ENCODE measurements at places on chromosomes 2 and 18. TPM values are rescaled to one million over a fixed set of nuclear protein-coding genes. Genes with fewer than 3 reads are reported as not detected.

Gene UBE2F
- total RNA-seq: 32.4 TPM

Gene GALNT14
- 7.9 TPM for total RNA-seq

Gene CHRNG
- total RNA-seq: not detected

GRCh38 chr2:170148161-170148560 is 29.8 kb upstream of the MYO3B start:
- H3K36me3 ChIP-seq: no peaks in the 10 kb centered on the region
- no peak overlapping the region for H3K4me3 ChIP-seq
- H3K27ac ChIP-seq: no peak overlapping the region
- H3K27me3 ChIP-seq: no peaks in the 10 kb centered on the region
- no peak for DNase-seq
- H3K4me1 ChIP-seq: no peaks in the 10 kb centered on the region

- peaks cover under 1% of the 10 kb centered on the region for H3K4me1 ChIP-seq
- no peak overlapping the region for H3K4me3 ChIP-seq
- H3K27ac ChIP-seq: no peak overlapping the region
- no peak for DNase-seq
Measured at GRCh38 chr2:229282758-229283546, 11.9 kb upstream of the PID1 start.

DNA sequence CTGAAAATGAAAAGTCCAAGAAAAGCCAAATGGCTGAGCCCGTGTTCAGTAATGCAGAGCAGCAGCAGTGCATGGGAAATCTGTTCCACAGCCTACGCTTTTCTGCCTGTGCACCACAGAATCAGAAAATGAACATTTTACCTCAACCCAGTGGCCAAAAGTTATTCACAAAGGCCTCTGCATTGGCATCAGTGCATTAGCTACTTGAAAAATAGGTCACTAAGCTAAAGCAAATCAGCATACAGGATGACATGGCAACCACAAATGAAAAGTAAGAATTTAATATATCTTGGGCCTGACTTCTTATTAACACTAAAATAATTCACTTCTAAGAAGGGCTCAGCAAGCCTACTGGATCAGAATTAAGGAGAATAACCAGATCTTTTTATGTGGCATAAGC is 1145.3 kb upstream of the CHAC2 start:
- no peak overlapping the region for H3K27ac ChIP-seq
- DNase-seq: no peak
- H3K4me1 ChIP-seq: no peaks in the 10 kb centered on the region
- no peak overlapping the region for H3K4me3 ChIP-seq
- no peaks in the 10 kb centered on the region for H3K36me3 ChIP-seq

GRCh38 chr2:36561237-36561944 is 36.6 kb downstream of the FEZ2 start:
- H3K4me1 ChIP-seq: no peaks in the 10 kb centered on the region
- no peak overlapping the region for H3K4me3 ChIP-seq
- no peaks in the 10 kb centered on the region for H3K27me3 ChIP-seq
- H3K36me3 ChIP-seq: peaks cover 67% of the 10 kb centered on the region
- DNase-seq: no peak

- no peak for DNase-seq
- no peak overlapping the region for H3K4me3 ChIP-seq
- no peaks in the 10 kb centered on the region for H3K4me1 ChIP-seq
- H3K27me3 ChIP-seq: peaks cover 29% of the 10 kb centered on the region
- H3K27ac ChIP-seq: no peak overlapping the region
Measured at GRCh38 chr2:219562049-219563020, 9.0 kb downstream of the OBSL1 start.

DNA sequence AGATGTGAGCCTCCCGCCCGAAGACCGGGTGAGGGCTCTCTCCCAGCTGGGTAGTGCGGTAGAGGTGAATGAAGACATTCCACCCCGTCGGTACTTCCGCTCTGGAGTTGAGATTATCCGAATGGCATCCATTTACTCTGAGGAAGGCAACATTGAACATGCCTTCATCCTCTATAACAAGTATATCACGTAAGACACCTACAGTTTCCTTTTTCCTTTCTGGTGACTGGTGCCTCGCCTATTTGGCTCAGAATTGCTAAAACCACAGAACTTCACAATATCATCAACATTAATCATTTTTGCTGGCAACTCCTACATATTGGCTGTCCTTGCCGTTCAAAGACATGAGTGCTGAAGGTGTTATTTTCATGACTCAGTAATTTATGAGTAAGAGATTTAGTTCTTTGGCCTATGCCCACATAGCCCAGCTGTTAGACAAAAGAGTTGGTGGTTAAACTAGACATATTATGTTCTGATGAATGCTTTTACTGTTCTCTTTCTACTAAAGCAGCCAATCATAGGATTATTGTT is 2.2 kb downstream of the STAMBP start:
- DNase-seq: no peak
- peaks cover 41% of the 10 kb centered on the region for H3K4me1 ChIP-seq
- no peaks in the 10 kb centered on the region for H3K27me3 ChIP-seq
- H3K4me3 ChIP-seq: no peak overlapping the region
- H3K27ac ChIP-seq: no peak overlapping the region
- H3K36me3 ChIP-seq: peaks cover 52% of the 10 kb centered on the region

- peaks cover 21% of the 10 kb centered on the region for H3K36me3 ChIP-seq
- no peak for DNase-seq
- peak overlapping the region; percentile 81 for H3K4me3 ChIP-seq
- peak overlapping the region; percentile 91 for H3K27ac ChIP-seq
- H3K27me3 ChIP-seq: no peaks in the 10 kb centered on the region
- H3K4me1 ChIP-seq: peaks cover 64% of the 10 kb centered on the region
Measured at GRCh38 chr18:79523736-79524180, 128.0 kb downstream of the NFATC1 start.

GRCh38 chr18:65279668-65280305 is 471.0 kb upstream of the CDH7 start:
- no peaks in the 10 kb centered on the region for H3K27me3 ChIP-seq
- no peaks in the 10 kb centered on the region for H3K4me1 ChIP-seq
- DNase-seq: no peak
- no peak overlapping the region for H3K4me3 ChIP-seq
- no peaks in the 10 kb centered on the region for H3K36me3 ChIP-seq
- no peak overlapping the region for H3K27ac ChIP-seq

GRCh38 chr2:166651080-166651675 is 157.1 kb upstream of the SCN7A start:
- no peak overlapping the region for H3K4me3 ChIP-seq
- no peak for DNase-seq
- no peaks in the 10 kb centered on the region for H3K36me3 ChIP-seq
- no peaks in the 10 kb centered on the region for H3K27me3 ChIP-seq
- no peak overlapping the region for H3K27ac ChIP-seq

- no peak overlapping the region for H3K27ac ChIP-seq
- H3K4me1 ChIP-seq: no peaks in the 10 kb centered on the region
- H3K27me3 ChIP-seq: no peaks in the 10 kb centered on the region
- DNase-seq: no peak
- peaks cover 75% of the 10 kb centered on the region for H3K36me3 ChIP-seq
Measured at GRCh38 chr2:238038203-238038602, 22.6 kb upstream of the SCLY start.

GRCh38 chr2:202165945-202166344 is 72.5 kb downstream of the SUMO1 start:
- H3K4me3 ChIP-seq: no peak overlapping the region
- no peak for DNase-seq
- no peaks in the 10 kb centered on the region for H3K36me3 ChIP-seq
- peaks cover 2% of the 10 kb centered on the region for H3K4me1 ChIP-seq

- no peak overlapping the region for H3K4me3 ChIP-seq
- peaks cover 10% of the 10 kb centered on the region for H3K4me1 ChIP-seq
- H3K27me3 ChIP-seq: peaks cover 14% of the 10 kb centered on the region
- DNase-seq: no peak
- no peaks in the 10 kb centered on the region for H3K36me3 ChIP-seq
Measured at GRCh38 chr2:133884739-133885381, 316.6 kb upstream of the NCKAP5 start.
